HCEC 1CT (cell line): ENCODE measurements at places on chromosomes 1 and 21.

- DNase-seq, result no peak
These were observed 38.9 kb downstream of the EIF2D start for GRCh38 chr1:206573319-206573718.

GRCh38 chr1:38587766-38588165, 271.8 kb downstream of the RRAGC start:
- no peak for DNase-seq

DNA sequence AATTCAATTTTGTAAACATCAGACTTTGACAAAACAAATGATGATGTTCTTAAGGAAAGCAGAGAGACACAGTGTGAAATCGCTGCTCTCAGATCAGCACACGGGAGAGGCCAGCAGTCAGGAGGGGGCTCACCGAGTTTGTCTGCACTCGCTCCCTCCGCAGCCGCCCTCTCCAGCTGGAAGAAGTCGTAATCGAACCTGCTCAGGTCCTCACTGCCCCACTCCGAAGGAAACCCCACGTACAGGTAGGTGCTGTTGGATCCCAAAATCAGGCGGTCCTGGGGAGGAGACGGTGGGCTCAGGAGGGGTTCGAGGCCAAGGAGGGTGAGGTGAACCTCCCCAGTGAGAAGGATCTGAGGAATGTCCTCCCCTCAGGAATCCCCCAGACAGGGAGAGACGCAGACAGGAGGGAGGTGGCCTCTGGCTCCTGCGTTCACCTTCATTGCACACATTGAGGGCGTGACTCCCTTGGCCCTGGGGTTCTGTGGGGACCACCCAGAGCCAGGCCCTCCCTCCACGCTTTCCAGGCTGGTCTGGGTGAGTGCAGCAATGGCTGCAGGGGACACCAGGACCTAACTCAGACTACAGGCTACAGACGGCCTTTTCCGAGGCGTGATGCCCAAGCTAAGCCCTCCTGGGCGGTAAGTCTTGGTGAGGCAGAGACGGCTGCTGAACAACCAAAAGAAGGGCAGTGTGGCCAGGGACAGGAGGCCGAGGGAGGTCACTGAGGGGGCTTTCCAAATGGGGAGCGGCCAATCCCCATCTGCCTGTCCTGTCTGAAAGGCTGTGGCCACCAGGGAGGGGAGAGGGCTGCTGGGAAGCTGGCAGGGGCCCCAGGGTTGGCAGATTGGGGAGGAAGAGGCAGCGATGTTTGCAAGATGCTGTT, 65.5 kb downstream of the SCCPDH start:
- no peak for DNase-seq

DNA sequence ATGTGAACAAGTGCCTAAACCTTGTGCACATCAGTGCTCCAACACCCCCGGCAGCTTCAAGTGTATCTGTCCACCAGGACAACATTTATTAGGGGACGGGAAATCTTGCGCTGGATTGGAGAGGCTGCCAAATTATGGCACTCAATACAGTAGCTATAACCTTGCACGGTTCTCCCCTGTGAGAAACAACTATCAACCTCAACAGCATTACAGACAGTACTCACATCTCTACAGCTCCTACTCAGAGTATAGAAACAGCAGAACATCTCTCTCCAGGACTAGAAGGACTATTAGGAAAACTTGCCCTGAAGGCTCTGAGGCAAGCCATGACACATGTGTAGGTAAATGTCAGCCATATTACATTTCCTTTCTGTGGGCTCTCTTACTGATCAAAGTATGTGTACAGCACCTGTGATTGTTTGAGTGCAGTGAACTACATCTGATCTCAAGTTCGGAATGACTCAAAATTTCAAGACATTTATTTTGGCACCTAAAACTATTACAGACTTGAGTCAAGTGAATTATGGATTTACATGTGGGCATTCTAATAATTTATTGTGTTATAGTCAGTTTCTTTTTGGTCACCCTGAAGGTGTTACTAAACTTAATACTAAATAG, 196.5 kb downstream of the TPR start:
- DNase-seq, result no peak

GRCh38 chr1:27628712-27629111, 6.3 kb downstream of the FGR start:
- DNase-seq, result no peak

DNA sequence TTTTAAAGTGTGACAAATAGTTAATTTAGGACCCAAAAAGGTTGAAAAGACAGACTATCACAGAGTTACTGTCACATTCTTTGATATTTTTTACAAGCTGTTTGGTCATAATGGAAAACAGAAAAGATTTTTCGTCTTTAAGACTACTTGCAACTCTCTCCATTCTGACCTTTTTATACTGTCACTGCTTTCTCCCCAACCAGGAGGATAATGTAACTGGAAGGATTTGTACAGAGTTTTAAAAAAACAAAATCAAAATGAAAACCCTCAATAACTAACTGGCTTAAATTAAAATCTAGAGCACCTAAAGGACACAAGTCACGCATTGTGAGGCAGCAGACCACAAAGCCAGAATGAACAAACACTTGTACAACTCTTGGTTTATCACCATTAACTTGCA, 257.7 kb downstream of the FAF1 start:
- no peak for DNase-seq

- DNase-seq, result no peak
These were observed 8.9 kb downstream of the PTGS2 start for GRCh38 chr1:186671136-186671825.

GRCh38 chr1:67534627-67535065, 104.4 kb upstream of the SERBP1 start:
- peak; percentile 74 for DNase-seq

- no peak for DNase-seq
These were observed 10.8 kb downstream of the ETS2 start for GRCh38 chr21:38816400-38816977.

DNA sequence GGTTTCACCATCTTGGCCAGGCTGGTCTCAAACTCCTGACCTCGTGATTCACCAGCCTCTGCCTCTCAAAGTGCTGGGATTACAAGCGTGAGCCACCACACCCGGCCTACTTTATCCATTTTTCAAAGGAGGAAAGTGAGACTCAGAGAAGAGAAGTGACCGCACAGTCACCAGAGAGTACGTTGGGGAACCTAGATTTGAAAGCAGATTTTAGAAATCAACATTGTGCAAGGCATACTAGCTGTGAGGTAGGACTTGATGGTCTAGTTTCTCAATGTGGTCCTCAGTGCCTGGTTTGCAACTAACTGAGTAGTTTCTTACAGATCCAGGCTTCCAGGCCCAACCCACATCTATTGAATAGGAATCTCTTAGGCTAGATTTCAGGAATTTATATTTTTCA, 1.7 kb upstream of the PRCC start:
- DNase-seq, result no peak

DNA sequence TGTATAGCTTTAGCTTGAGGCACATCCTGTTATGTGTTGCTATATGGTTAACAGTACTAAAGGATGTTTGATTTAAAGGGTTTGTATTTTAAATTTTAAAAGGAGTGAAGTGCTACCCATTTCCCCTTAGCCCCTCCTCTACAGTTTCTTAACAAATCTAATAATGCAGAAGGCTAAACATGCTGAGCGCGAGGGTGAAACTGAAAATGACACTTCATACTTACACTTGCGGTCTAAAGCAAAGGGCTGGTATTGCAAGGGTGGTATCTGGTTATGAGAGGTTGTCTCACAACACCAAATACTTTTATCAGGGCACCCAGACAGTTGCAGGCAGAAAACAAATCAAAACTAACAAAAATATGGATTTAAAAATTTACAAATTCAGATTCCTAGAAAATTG, 172.3 kb downstream of the SIPA1L2 start:
- no peak for DNase-seq

- DNase-seq, result no peak
These were observed 11.8 kb downstream of the PSMD4 start for GRCh38 chr1:151266315-151266714.

GRCh38 chr1:205590777-205591513, 40.9 kb downstream of the ELK4 start:
- no peak for DNase-seq

DNA sequence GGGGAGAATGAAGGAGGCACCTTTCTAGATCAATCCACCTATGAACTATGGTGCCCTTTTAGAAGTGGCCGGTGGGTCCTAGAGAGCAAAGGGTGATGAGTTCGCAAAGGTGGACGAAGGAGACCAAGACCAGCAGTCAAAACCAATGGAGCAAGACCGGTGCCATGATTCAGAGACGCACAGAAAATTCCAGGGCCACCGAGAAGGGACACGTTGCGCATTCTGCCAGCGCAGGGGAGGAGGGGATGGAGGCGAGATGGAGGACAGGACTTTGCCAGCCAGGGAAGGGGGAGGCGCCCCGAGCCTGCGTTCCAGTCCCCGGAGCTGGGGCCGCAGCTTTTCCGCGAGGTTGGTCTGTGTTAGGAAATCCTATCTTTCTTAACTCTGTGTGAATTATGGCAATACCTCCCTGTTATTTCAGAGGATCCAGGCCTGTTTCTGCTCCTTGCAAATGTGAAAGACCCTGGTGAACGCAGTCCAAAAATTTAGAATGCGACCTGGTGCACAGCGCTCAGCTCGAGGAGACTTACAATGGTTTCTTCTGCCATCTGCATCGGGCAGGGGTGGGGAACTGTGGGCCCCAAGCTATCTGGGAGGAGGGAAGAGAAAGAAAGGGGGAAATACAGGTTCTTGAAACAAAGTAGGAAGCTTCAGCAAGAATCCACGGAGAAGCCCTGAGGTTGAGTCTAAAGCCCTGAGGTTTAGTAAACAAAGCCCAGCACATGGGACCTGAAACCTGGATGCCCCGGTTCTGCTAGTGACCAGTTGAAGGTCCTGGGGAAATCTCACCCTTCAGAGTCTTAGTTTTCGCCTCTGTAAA, 129.4 kb downstream of the MRPS6 start:
- no peak for DNase-seq

DNA sequence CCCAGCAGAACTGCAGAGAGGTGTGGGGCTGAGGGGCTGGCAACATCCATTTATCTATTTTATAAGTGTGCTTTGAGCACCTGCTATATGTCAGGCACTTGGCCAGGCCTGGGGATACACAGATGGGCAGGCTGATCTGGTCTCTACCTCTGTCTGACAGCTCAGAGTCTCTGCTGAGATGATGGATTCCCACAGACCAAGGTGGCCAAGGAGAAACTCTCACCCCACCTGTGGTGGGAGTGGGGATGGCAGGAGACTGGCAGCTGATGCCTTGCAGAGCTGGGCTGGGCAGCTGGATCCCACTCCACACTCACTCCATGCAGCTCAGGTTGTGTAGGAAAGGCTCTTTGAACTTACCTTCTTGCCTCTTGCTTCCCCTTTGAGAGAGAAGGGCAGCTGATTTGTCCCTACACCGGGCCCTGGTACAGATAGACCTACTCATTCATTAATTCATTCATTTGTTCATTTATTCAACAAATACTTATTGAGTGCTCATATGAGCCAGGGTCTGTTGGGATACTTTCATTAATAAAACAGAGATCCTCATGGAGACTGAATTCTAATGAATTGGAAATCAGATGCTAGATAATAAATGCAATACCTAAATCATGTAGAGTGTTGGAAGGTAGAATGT, 9.0 kb downstream of the ADORA1 start:
- no peak for DNase-seq

DNA sequence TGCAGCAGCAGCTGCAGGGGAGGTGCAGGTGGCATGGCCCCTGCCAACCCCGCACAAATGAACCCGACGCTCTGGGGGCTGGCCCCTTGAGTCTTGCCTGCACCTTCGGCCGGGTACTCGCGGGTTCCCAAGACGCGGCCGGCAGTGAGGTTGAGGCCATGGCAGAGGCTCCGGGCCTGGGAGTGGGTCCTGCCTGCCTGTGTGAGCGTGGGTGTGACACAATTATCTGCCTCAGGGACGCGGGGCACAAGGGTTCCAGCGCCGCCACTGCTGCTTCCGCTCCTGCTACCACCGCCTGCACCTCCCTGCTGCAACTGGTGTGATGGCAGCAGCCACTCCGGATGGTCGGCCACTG, 20.9 kb upstream of the TGFB2 start:
- DNase-seq, result no peak

DNA sequence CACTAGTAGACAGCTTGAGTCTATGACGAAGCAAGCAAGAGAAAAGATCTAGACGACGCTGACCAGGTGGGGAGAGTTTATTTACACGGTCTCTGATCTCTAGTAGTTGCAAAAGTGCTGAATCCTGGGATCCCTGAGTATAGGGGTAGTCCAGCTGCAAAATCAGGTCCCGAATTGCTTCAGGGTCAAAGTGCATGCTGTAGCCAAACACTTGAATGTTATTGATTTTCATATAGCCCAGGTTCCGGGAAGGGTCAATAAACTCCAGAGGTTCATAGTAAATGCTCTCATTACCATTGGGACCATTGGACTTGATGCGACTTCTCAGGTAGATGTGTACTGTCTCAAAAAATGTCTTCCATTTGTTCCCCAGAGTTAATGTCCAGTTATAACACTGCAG, 379.6 kb downstream of the BRINP3 start:
- no peak for DNase-seq

DNA sequence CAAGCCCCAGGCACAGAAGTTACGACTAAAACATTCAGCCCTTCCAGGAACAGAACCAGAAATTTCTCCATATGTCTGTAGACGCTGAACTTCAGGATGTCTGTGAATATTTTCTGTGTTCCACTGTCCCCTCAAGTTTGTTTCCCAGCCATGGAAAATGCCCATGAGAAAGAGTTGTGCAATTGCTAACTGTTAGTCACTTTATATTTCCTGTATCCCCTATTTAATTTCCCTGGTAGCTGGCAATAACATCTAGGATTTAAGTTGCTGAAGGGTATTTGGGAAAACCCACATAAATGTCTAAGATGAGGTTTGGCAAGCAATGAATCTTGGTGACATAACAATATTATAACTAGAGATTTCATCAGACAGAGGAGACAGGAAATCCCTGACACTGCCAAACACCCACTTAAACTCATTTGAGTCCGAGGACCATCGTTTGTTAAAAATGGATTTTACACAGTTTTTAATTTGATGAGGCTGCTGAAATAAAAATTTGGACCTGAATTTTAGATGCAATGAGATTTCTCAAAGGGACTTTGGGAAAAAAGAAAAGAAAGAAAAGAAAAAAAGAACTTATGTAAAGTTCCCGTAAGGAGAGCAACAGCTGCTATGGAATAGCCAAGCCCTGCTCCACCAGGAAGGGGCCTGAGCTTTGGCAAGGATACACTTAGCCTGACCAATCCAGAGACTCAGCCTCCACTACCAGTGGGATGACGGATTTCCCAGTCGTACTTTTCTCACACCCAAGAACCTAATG, 21.8 kb upstream of the ERRFI1 start:
- peak; percentile 90 for DNase-seq

GRCh38 chr1:217494767-217495166, 136.1 kb downstream of the GPATCH2 start:
- no peak for DNase-seq

- peak; percentile 75 for DNase-seq
These were observed 19.2 kb downstream of the CNIH3 start for GRCh38 chr1:224635356-224635755.
